ENCODE measurements at places on chromosomes 12 and 14. TPM values are rescaled to one million over a fixed set of nuclear protein-coding genes. Genes with fewer than 3 reads are reported as not detected.

DNA sequence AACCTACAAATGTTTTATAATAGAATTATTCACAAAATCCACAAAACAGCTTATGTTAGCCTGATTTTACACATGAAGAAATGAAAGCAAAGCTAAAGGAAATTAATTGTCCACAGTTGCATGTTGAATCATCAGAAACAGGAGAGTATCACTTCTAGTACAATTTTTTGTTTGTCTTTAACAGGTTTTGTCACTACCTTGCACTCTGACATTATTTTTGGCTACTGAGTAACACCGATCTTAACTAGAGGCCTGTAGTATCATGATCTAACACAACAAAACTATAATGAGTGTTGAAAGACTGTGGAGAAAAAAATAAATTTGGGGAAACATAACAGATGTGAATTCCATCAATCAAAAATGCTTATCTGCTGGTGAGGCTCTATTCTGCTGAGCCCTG is 60.1 kb downstream of the TAOK3 start:
- DNase-seq, result no peak

GRCh38 chr12:124568431-124569374 is 1.3 kb upstream of the NCOR2 start:
- DNase-seq, result peak; percentile 93

GRCh38 chr14:50801706-50802105 is 29.3 kb downstream of the NIN start:
- DNase-seq, result no peak

Gene NANOG
- not detected for total RNA-seq

- DNase-seq, result no peak
Measured at GRCh38 chr12:71108355-71108754, 49.4 kb downstream of the TSPAN8 start.

DNA sequence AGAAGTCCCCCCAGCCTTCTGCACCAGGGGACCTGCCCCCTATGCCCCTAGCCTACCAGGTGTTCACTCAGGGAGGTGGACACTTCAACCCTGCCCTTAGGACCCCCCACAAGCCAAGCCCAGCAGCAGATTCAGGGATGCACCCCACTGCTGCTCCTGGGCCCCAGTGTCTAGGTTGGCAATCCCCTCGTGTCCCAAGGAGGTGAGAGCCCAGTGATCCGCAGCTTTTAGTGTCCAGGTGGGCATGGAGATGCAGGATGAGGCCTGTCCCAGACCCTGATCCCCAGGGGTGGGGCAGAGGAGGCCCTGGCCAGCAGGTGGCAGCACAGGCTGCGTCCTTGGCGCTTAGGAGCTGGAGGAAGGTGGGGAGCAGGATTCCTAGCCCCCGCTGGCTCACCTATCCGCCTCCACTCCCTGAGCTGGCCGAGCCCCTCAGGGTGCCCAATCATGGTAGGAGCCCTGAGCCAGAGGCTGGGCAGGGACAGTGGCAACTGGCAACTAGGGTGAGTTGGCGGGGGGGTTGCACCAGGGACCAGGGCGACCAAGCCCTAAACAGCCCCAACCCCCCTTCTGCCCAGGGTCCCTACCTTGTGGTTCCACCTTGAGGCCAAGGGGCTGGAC is 4.1 kb downstream of the CKB start:
- peak; percentile 55 for DNase-seq
